SW 1271 (cell line): ENCODE measurements at places on chromosomes 6 and 20.

GRCh38 chr20:7879883-7880282, 60.4 kb downstream of the HAO1 start:
- no peak for DNase-seq

- no peak for DNase-seq
Measured at GRCh38 chr6:56009636-56010035, 134.2 kb upstream of the BMP5 start.

DNA sequence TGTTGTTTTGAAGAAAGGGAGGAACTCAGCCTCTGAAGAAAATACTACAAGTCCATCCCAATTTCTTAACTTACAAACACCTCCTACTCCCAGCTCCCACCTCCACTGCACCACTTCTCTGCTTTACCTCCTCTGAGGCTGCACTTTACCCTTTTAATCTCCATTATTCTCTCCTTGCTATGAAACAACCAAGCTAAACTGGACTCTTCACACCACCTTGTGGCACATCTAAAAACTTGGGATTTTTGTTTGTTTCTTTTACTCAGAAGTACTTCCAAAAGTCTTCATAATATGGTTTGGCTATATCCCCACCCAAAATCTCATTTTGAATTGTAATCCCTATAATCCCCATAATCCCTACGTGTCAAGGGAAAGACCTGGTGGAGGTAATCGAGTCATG, 142.2 kb downstream of the MOXD1 start:
- DNase-seq = peak; percentile 36

- no peak for DNase-seq
Measured at GRCh38 chr20:64196309-64196708, 32.1 kb downstream of the MYT1 start.

DNA sequence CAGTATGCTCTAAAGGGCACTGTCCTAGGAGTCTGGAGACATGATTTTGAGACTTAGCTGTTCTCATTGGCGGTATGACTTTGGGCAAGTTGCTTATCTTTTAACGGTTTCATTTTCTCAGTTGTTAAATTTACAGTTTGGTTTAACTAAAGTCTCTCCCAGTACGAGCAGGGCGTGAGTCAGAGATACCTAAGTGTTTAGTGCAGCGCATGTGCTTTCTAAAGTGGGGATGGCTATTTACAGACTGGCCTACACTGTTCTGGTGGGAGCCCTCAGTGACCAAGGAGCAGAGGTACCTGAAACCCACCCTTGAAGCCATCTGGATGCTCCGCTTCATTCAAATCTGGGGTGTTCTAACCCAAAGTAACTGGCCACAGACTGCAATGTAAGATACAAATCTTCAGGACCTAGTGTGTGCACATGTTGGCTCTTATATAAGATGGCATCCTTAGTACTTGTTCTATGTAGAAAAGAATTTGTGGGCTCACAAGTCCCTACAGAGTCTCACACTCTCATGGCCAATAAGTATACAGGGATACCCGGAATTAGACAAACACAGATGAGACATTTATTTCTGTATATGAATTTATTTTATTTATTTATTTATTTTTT, 10.7 kb downstream of the MSH5 start:
- no peak for DNase-seq

DNA sequence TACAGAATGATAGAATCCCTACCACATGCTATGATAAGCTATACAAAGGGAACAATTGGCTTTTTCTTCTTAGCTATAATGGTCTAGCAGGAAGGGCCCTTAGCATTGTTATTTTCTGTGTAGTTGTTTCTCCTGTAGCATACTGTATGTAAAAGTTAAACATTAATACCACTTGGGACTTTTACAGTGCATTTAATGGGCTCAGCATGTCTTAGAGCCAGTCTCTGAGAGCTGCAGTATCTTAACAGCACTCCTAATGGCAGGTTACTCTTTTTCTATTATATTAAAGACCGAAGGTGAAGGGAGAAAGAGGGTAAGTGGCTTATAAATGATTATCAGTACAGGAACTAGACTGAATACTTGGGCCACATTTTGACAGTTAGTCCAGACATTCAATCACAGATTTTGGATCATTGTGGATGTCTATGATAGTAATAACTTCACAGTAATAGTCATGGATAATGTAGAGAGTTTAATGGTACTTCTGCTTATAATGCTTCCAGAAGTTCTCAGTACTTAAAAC, 290.7 kb downstream of the PHF3 start:
- DNase-seq = no peak

GRCh38 chr6:159395609-159396008, 226.4 kb downstream of the FNDC1 start:
- DNase-seq = no peak

DNA sequence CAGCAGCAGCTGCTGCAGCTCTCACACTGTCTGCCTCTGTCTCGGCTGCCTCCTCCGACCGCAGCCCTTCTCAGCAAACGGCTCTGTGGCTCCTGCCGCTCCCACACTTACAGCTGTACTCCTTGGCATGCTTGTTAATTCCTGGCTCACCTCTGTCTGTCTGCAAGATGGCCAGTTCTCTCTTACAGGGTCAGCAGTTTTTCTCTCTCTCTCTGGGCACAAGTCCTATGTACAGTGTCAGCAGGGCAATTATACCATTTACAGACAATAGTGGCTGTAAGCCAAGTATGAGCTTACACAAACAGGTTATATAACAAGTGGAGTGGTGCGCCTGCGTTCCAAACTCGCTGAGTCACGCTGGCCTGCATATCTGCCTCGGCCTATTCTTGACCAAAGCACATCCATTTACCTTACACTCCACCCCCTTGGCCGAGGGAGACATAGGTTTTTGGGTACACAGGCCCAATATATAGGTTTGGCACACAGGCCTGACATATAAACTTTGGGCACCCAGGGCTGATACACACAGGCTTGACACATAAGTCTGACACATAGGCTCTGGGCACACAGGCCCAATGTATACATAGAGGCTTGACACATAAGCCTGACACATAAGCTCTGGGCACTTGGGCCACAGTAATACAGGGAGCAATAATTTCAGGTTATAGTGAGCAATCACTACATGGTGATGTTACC, 4.4 kb downstream of the ZKSCAN3 start:
- DNase-seq = no peak

GRCh38 chr6:20205722-20206161, 6.5 kb downstream of the MBOAT1 start:
- DNase-seq = no peak

- no peak for DNase-seq
Measured at GRCh38 chr6:149448821-149449453, 35.9 kb downstream of the ZC3H12D start.

- no peak for DNase-seq
Measured at GRCh38 chr6:17851001-17851719, 136.3 kb downstream of the KIF13A start.

- no peak for DNase-seq
Measured at GRCh38 chr6:72699159-72699558, 77.3 kb downstream of the KCNQ5 start.

DNA sequence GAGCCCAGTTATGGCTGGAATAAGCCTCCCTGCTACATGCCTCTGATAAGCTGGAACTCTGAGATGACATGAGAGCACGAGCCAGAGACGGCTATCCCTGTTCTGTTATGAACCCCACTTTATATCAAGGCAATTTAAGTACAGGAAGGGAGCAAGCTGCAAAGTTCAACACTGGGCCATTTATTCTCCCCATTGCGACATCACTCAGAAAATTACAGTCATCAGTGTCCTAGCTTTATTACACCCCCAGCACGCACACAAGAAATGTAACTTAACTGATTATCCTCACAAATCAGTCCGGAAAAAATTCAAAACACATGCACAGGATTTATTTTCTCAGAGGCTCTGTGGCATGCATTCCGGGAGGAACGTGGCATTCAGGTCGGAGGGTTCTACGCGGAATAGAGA, 125.3 kb upstream of the SLC2A12 start:
- DNase-seq = no peak

DNA sequence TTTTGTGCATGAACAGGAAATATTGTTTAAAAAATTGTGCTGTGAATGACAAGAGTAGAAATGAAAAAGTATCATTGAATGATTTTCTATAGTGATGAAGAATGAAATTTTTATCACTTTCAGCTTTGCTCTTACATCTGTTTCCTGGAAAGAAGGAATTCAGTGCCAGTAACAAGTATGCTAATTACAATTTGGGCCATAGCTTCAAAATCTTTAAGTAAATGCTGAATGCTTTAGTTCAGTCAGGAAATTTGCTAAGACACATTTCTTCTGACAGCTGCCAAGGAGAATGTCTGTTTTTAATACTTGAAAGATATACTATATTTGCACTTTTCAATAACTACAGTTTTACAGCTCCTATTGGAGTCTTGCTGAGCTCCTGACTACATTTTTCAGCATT, 203.7 kb upstream of the RSPO3 start:
- DNase-seq = no peak

GRCh38 chr20:50142812-50143211, 10.7 kb downstream of the PEDS1 start:
- no peak for DNase-seq

- DNase-seq = peak; percentile 66
Measured at GRCh38 chr20:32621071-32621890, 36.1 kb upstream of the NOL4L start.

DNA sequence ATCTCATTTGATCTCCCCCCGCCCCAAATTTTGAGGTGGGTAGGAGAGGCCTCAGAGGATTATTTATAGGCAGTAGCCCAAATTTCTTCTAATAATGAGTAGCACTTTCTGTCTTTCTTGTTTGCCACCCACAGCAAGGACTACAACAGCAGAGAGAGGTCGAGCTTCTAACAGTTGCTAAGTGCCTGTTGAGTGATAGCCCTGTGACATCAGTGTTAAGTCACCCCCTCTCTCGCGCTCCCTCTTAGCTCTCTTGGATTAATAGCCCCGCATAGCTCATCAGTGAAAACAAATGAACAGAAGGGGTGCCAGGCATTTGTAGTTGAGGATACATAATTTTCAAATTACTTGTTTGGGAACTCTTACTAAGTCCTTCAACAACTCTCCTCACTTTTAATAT, 3.5 kb downstream of the ANKRD60 start:
- DNase-seq = no peak

DNA sequence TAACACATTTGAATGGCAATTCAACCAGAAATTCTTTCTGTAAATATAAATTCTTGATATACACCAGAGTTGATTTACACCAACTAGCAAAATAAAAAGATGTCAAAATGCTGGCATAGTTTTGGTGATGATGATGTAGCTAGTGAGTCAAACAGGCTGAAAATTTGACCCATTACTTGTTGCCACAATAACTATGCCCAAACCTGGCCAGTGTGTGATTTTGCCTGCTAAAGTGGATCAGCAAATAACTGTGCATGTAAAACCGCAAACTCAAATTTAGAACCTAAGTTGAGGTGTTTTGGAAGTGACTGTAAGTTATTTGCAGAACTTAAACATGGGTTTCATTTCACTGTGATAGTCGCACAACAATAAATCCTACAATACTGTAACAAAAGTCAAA, 125.9 kb downstream of the KIF6 start:
- DNase-seq = no peak

GRCh38 chr6:169246445-169246844, 7.2 kb downstream of the THBS2 start:
- no peak for DNase-seq

GRCh38 chr6:63098789-63099188, 112.5 kb upstream of the FKBP1C start:
- no peak for DNase-seq

DNA sequence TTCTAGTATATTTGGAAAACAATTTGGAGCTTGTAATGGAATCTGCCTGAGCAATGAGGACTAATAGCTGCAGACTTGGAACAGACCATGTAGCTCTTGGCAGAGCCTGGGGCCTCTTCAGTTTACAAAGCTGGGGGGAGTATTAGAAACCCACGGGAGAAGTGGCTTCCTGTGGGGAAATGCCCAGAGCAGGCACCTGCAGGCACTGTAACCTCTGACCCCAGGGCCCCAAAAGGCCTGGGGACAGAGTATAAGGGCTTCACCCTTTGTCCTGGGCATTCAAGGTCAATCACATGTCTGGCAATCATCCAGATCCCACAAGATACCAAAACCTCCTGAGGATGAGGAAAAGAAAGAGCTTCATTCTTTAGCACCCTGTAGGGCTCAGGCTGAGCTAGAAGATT, 19.4 kb downstream of the PKIG start:
- DNase-seq = no peak

- no peak for DNase-seq
Measured at GRCh38 chr6:63389191-63389844, 69.5 kb upstream of the LGSN start.

- no peak for DNase-seq
Measured at GRCh38 chr20:46283426-46284039, 24.8 kb downstream of the CDH22 start.

- no peak for DNase-seq
Measured at GRCh38 chr6:1264619-1265445, 47.1 kb upstream of the FOXQ1 start.

GRCh38 chr6:29975561-29975907, 33.2 kb downstream of the HLA-A start:
- no peak for DNase-seq

DNA sequence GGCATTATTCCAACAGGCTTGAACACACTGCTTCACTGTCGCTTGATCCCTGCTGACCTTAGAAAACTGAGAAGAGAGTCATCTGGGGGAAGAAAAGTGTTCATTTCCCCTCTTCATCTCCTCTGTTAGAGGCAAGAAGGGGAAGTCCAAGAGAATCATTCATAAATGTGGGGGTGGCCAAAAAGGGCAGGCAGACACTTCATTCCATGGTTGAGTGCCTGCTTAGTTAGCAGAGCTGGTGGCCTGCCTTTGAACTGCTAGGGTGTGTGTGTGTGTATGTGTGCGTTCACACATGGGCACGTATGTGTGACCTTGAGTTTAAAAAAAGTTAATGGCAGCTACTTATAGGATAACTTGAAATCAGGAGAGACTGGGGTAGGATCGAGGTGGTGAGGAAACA, 39.4 kb upstream of the RFPL4B start:
- DNase-seq = no peak

DNA sequence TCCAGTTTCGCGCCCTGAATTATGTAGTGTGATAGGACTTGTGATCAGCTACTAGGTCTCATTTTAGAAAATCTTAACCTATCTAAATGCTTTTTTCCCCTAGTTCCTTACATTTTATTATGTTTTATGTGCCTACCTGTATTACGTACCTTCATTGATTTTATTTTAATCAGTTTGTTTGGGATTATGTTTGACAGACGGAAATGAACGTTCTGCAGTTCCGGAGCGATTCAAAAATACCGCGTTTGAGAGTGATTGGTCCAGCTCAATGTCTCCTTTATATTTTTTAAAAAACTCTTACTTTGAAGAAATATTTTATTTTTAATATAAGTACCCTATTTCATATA, 114.3 kb upstream of the BTN3A2 start:
- DNase-seq = no peak

DNA sequence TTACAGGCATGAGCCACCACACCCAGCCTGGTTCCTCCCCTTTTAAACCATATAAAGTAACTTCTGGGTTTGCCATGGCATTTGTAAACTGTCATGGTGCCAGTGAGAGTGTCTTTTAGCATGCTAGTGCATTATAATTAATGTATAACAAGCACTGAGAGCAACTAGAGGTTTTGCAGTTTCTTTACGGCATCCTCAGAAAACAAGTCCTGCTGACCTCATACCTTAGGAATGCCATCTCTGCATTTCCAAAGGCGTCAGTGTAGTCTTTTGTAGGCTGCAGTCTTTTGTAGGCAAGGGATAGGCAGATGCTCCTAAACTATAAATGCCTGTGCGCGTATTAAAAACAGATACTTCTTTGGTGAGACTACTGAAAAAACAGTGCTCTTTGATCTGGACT, 75.0 kb upstream of the EZR start:
- no peak for DNase-seq
